ENCODE measurements at places on chromosomes 6 and 20. TPM values are rescaled to one million over a fixed set of nuclear protein-coding genes. Genes with fewer than 3 reads are reported as not detected.
A peak's percentile ranks its signal among the peaks of the same experiment; 100 is the strongest.

PRPH2 gene
- 1.4 TPM for total RNA-seq

GRCh38 chr20:48332555-48332954 lies 495.2 kb downstream of the PREX1 start:
- DNase-seq: no peak

GRCh38 chr6:149025061-149025460 lies 278.2 kb downstream of the UST start:
- no peak for DNase-seq

BTBD9 gene
- total RNA-seq: 15.6 TPM

- DNase-seq: peak; percentile 88
Measured at GRCh38 chr20:63128367-63128766, 87.6 kb downstream of the YTHDF1 start.

DNA sequence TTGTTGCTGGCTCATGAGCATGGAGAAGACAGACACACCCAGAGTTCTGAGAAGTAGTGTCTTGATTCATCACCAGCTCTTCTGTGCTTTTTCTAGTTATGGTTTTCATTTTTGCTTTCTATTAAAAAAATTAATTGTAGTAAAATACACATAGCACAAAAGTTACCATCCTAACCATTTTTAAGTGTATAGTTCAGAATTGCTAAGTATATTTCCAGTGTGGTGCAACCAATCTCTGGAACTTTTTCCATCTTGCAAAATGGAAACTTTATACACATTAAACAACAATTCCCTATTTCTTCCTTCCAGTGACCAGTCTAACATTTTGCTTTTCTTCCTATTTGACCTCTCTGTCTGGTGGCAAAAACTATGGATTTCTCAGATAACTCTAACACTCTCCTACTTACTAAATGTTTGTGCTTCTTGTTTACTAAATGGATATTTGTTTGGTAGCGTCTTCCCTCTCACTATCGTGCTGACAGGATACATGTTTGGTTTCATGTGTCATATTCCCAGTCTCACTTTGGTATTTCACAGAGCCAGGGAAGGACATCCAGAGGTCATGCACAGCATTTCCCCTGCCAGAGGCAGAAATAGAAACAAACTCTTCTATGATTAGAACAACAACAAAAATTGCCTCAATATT lies 40.6 kb downstream of the TXLNB start:
- no peak for DNase-seq

- no peak for DNase-seq
Measured at GRCh38 chr6:33721508-33721907, 10.0 kb upstream of the UQCC2 start.

DNA sequence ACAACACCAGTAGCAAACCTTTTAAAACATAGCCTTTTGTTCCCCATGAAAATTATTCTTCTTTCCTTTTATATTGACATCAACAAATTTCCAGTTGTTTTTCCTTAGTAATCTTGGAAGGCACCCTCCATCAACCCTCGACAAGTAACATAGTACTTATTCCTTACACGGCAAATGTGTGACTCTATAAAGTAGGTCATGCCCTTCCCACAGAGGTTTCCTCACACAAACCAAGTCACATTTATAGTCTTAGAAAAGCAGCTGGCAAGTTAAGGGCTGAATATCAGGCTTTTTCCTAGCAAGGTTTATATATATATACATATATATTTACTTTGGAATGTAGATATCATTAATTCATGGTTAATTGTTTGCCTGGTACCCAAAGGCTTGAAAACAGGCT lies 371.5 kb downstream of the SYNE1 start:
- no peak for DNase-seq

Data from mesenteric fat pad (tissue), 1 donor.